ENCODE measurements at places on chromosomes 6 and 20.

DNA sequence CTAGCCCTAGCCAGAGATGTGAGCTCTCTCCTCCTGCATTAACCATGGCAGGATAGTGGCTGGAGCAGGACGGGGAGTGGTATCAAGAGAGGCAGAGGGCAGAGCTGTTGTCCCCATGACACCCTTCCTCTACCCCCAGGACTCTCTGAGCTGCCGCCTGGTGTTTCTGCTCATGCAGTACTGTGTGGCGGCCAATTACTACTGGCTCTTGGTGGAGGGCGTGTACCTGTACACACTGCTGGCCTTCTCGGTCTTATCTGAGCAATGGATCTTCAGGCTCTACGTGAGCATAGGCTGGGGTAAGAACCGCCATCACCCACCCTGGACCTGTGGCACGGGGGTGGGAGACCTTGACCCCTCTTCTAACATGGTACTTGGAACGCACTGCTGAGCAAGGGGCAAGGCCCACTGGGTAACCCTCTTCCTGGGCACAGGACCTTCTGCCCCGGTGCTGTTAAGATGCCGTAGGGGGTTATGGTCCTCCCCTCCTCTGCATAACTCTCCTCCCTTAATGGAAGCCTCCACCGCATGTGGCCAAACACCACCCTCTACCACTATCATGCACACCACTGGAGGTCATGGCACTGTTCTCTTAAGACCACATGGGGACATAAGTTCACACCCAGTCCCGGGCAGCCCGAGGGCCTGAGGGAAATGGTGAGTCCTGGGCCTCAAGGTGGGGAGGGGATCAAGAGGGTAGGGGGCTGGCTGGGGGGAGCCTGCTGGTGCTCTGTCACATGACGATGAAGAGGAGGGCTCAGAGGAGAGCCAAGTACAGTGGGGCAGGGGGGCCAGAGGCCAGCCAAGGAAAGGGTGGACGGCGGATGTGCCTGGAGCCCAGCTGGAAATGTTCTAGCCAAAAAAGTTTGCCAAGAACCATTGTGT is 25.1 kb downstream of the GLP1R start:
- H3K4me3 ChIP-seq: no peak overlapping the region
- no peaks in the 10 kb centered on the region for H3K36me3 ChIP-seq
- peak; percentile 69 for DNase-seq
- H3K27ac ChIP-seq: no peak overlapping the region

GRCh38 chr20:725491-725890 is 42.8 kb downstream of the SLC52A3 start:
- H3K4me1 ChIP-seq: no peaks in the 10 kb centered on the region
- H3K4me3 ChIP-seq: no peak overlapping the region
- DNase-seq: no peak
- H3K36me3 ChIP-seq: no peaks in the 10 kb centered on the region

- no peak overlapping the region for H3K27ac ChIP-seq
- peaks cover 16% of the 10 kb centered on the region for H3K4me1 ChIP-seq
- no peak overlapping the region for H3K4me3 ChIP-seq
- DNase-seq: peak; percentile 86
- H3K36me3 ChIP-seq: no peaks in the 10 kb centered on the region
- no peaks in the 10 kb centered on the region for H3K27me3 ChIP-seq
Observed at GRCh38 chr20:17925141-17925939, 43.3 kb downstream of the SNX5 start.

GRCh38 chr6:67300430-67301040 is 1334.5 kb upstream of the ADGRB3 start:
- no peak for DNase-seq
- H3K4me1 ChIP-seq: no peaks in the 10 kb centered on the region
- H3K36me3 ChIP-seq: no peaks in the 10 kb centered on the region
- no peak overlapping the region for H3K4me3 ChIP-seq
- no peak overlapping the region for H3K27ac ChIP-seq

DNA sequence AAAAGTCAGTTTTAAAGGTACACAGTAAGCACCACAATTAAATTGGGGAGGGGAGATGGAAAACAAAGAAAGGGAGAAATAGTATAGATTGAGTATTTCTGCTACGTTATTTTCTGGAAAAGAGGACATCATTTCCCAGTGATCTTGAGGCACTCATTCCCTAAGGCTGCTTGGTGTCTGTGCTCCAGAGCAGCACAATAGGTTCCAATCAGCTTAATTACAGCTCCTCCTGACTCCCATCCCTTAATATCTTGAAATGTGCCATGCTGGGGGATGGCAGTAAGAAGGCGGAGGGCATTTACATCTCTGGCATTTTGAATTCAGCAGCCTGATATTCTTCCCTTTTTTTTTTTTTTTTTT is 39.5 kb upstream of the BEND3 start:
- no peaks in the 10 kb centered on the region for H3K36me3 ChIP-seq
- H3K27me3 ChIP-seq: no peaks in the 10 kb centered on the region
- H3K4me1 ChIP-seq: no peaks in the 10 kb centered on the region
- no peak overlapping the region for H3K4me3 ChIP-seq

- peaks cover 2% of the 10 kb centered on the region for H3K4me1 ChIP-seq
- H3K27me3 ChIP-seq: peaks cover 9% of the 10 kb centered on the region
- no peaks in the 10 kb centered on the region for H3K36me3 ChIP-seq
- DNase-seq: no peak
- H3K4me3 ChIP-seq: no peak overlapping the region
Observed at GRCh38 chr6:109313139-109313538, 69.1 kb downstream of the CD164 start.

GRCh38 chr6:25685251-25685650 is 33.2 kb downstream of the SCGN start:
- H3K27me3 ChIP-seq: no peaks in the 10 kb centered on the region
- H3K4me3 ChIP-seq: no peak overlapping the region
- no peaks in the 10 kb centered on the region for H3K36me3 ChIP-seq
